ENCODE measurements at places on chromosomes 3 and 15.

DNA sequence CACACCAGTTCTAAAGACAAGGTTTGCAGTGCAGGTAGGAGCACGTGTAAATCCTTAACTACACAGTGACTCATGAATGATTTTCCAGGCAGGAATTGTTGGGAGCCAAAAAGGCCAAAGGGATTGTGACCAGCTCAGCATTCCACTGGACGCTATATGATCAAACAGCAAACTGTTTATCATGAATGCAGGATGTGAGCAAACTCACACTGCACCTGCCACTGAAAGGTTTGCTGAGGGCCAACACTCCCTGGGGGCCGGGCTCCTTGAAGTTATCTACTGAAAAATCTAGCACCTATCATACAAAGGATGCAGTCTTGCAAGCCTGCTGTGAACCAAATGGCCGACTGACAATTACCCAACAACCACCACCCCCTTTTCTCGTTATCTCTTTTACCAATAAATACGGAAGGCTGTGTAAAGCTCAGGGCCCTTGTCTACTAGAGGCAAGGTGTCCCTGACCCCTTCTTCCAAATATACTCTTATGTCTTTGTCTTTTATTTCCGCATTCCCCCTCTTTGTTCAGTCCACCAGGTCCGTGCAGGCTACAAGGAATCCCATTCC is 11.5 kb upstream of the DNASE1L3 start:
- DNase-seq = no peak

DNA sequence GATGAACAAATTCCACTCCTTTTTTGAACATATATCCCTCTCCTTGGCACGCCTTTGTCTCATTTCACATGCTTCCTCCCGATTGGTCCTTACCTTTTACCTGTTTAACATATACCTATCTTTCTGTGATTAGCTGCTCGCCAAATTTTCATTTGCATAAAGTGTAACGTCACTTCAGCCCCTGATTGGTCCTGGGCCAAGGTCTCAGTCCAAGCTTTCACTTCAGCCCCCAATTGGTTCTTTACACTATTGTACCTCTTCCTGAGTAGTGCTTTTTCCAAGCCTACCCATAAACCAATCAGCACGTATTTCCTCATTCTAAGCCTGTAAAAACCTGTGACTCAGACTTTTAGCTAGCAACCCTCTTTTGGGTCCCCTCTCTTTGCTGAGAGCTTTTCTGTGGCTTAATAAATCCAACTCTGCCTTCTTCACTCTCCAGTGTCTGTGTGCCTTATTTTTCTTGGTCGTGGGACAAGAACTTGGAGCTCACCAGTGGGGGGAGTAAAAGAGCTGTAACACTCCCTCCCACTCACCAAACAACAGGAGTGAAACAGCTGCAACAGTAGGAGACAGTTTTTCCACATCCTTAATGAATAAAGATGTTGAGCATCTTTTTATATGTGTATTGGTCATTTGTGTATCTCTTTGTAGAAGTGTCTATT is 584 bp upstream of the XCR1 start:
- no peak for DNase-seq

- DNase-seq = no peak
Observed at GRCh38 chr3:97235179-97235578, 420.8 kb downstream of the EPHA6 start.

DNA sequence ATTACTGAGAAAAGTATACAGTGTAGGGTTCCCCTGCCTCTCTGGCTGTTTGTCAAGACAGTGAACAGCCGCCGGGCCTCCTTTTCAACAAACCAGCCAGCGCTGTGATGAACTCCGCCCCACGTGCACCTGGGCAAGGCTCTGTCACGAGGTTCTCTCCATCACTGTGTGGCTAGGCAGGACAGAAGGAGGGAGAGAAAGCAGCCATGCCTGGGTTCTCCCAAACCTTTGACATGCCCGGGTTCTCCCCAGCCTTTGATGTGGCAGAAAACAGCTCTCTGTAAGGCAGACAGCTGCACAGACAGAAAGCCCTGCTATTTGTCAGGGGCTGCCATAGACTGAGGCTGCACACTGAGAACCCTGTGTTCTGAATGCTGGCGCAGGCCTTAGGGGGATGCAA is 101.4 kb upstream of the TRPM1 start:
- DNase-seq = no peak

GRCh38 chr3:129336093-129336706 is 57.5 kb downstream of the HMCES start:
- no peak for DNase-seq

DNA sequence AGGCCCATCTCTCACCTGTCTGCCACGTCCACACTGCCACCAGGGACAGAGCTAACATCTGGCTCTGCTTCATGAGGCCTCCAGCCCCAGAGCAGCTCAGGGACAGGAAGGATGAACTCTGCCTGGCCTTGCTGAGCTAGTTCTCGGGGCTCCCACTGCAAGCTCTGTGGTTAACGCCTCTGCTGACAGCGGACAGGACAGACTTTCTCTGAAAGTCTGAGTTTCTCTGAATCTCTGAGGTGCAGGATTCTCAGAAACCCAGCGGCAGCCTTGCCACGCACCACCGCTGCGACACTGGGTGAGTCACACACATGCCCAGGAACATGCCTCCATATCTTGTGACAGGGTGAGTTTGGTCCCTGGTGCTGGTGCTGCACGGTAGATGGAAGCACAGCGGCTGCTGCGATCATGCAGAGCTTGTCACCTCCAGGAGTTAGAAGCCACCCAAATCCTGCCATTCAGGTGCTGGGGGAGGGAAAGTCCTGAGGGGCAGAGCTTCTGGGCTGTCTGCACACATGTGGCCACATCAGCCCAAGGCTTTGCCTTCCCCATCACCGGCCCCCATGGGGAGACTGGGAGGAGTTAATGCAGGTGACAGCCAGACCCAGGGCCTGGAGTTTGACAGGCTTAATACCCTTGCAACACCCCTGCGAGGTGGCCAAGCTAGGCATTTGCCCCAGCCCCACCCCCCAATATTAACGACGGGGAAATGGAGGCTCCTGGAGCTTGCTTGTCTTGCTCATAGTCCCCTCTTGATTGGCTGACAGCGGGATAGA is 267.0 kb downstream of the PLCL2 start:
- DNase-seq = no peak

DNA sequence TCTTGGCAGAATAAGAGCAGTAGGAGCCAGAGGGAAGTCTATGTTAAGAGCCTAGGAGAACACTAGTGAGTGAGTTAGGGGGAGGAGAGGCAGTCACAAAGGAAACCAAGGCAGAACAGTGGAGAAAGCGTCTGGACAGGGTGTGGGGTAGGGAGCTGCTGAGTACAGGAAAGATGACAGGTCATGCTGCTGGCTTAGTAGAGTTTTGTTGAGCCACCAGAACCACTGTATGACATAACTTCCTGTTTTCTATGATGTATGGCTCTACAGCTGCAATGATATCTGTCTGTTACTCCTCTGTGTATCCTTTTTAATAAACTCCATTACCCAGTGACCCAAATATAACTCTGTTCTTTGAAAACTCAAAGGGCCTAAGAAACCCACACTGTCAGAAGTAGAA is 10.6 kb upstream of the STT3B start:
- DNase-seq = no peak

All from kidney epithelial cell (primary cell).